ENCODE measurements at places on chromosomes 12 and 14. TPM values are rescaled to one million over a fixed set of nuclear protein-coding genes. Genes with fewer than 3 reads are reported as not detected.

KRT86 gene
- total RNA-seq = not detected

GRCh38 chr12:62290846-62291245 is 30.6 kb downstream of the USP15 start:
- no peak for DNase-seq

DNA sequence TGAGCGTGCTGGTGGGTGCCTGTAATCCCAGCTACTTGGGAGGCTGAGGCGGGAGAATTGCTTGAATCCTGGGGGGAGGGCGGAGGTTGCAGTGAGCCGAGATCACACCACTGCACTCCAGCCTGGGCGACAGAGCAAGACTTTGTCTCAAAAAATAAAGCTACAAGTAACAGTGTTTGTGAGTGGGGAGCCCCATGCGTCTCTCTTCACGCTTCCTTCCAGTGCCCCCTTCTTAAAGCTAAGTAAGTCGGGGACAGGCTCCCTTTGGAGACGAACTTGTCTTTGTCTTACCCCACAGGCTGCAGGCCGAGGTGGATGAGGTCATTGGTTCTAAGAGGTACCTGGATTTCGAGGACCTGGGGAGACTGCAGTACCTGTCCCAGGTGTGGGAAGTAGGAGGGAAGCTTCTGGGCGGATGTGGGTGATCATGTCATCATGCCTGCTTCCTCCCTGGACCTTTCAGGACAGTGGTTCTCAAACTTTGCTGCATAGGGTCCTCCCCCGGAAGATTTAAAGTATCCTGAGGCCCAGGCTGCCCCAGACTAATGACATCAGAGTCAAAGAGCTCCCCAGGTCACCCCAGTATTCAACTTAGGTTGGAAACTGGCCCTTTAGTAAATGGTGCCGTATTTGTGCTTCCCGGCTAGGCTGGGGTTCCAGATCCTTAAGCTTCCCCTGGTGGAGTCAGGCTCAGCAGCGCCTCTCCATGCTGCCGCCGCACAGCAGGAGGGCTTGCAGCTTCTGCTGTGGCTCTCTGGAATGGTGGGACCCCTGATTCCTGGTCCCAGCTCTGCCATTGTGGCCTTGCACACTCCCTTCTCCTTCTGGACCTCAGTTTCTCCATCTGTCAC is 37.1 kb downstream of the CYP46A1 start:
- DNase-seq = no peak

DNA sequence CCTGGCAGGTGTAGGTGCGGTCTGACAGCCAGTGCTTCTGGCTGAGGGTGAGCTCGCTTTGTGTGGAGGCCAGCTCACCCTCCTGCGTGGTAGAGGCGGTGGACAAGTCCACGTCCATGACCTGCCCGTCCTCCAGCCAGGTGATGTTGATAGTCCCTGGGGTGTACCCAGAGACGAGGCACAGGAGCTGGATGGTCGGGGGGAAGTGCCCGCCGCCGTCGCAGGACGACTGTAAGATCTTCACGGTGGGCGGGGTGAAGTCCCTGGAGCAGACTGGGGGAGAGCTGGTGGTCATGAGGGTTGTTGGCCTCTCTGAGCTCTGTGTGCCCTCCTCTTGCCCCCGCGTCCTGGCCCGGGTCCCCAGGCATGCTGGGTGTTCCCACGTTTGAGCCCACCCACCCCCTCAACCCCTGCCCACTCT is 74.6 kb downstream of the TMEM121 start:
- DNase-seq = no peak

GRCh38 chr14:60349663-60350365 is 100.8 kb downstream of the PPM1A start:
- peak; percentile 61 for DNase-seq

DNA sequence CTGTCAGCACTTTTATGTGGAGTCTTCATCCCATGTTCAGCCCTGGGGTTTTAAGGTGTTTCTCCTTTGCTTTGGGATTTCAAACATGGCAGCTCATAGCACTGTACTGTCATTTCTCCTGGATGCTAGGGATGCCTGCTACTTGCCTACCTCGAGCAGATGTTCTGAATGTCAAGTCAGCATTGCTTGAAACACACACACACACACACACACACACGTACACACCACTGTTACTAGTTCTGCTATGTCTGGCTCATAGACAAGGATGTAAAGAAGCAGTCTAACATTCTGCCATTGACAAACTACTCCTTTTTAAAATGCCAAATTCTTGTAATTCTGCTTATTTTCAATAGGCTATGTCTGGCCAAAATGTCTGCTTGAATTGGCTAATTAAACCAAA is 72.7 kb downstream of the SAMD4A start:
- no peak for DNase-seq

VDR gene
- total RNA-seq = 1.4 TPM

DNA sequence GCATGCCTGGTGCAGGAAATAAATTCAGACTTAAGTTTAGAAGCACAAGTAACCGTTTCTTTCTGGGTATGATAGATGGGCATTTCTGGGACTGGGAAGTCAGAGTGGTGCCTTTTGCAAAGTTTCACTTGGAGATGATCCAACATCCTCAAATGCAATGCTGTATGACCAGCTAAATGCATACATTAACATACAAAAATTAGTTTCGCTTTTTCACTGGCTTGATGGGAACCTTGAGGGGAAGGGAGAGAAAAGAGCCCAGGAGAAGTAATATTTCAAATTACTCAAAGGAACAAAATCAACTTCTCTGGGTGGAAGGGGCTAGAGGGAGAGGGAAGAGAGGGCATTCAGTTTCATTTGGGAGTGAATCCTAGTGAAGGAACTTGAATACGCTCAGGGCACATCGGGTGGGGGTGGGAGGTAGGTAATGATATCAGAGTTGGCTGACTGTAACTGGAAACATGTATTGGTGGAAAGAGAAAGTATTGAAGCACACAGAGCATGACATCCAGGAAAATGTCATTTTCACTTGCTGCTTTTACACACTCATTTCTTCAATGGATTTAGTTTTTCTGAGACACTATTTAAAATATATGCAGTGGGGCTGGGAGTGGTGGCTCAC is 175.5 kb downstream of the PTPRO start:
- DNase-seq = no peak

KRT77 gene
- not detected for total RNA-seq

DNA sequence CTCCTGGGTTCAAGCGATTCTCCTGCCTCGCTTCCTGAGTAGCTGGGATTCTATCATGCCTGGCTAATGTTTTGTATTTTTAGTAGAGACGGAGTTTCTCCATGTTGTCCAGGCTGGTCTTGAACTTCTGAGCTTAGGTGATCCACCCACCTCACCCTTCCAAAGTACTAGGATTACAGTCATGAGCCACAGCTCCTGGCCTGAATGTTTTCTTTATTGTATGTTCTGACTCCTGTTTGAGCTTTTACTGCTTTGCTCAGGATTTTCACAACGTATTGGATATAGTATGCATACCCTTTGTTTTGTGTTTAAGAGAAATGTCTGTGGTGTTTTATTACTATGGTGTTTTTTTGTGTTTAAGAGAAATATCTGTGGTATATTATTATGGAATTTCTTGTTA is 37.2 kb downstream of the ATF7IP start:
- DNase-seq = no peak

DNA sequence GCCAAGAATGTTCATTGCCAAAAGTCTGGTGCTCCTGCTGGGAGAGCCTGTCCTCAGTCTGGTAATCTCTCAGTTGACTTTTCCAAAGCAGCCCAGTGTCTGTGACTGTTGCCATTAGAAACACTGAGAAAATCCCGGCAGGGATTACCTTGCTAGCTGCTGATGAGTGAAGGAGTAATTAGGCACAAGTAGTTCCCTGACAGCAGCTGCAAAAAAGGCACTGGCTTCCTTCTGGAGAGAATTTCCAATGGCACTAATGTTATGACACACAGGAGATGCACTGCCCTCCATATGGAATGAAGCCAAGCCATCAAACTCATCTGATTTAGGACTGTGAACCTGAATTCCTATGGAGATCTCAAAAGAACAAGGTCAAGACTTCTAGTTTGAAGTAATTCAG is 1321.2 kb upstream of the SEL1L start:
- DNase-seq = no peak

DNA sequence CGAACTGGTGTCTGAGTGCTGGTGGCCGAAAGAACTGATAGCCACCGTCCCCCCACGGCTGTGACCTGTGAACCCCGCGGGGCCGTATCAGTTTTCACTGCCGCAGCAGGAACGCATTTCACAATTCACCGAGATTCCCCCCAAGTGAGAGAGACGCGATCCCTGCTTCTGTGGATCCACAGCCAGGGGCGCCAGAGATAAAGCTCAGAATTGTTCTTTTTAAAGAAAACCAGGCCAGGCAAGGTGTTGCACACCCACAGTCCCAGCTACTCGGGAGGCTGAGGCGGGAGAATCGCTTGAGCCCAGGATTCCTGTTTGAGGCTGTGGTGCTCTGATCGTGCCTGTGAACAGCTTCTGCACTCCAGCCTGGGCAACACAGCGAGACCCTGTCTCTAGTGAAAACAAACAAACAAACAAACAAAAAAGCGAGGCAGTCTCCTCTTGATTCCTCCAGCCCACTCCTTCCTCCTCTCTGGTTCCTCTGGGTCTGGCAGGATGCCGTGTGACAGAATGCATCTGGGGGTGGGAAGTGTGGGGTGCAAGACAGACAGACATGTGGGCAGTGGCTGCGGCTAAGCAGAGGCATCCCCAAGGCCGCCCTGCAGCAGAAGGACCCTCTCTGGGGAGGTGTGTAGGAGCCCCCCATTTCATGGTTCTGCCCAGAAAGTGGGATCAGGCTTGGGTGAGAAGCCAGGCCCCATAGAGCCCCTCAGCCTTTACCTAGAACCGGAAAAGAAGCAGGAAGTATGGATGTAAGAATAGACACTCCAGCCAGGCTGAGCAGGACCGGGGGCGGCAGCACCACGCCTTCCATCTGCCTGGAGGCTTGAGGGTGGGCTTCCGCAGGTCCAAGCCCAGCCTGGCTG is 39.2 kb upstream of the PPP1R13B start:
- no peak for DNase-seq

DNA sequence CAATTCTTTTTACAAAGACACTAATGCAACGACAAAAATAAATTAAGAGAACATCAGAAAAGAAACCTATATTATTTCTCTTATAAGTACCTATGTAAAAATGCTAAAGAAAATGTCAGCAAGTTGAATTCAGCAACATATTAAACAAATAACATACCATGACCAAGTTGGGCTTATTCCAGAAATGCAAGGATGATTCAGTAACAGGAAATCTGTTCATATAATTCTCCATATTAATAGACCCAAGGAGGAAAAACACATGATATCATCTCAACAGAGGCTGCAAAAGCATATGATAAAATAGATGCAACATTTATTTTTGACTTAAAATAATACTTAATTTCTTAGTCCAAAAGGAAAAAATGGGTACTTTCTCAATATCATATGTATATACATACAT is 25.1 kb upstream of the GPHB5 start:
- no peak for DNase-seq

DNA sequence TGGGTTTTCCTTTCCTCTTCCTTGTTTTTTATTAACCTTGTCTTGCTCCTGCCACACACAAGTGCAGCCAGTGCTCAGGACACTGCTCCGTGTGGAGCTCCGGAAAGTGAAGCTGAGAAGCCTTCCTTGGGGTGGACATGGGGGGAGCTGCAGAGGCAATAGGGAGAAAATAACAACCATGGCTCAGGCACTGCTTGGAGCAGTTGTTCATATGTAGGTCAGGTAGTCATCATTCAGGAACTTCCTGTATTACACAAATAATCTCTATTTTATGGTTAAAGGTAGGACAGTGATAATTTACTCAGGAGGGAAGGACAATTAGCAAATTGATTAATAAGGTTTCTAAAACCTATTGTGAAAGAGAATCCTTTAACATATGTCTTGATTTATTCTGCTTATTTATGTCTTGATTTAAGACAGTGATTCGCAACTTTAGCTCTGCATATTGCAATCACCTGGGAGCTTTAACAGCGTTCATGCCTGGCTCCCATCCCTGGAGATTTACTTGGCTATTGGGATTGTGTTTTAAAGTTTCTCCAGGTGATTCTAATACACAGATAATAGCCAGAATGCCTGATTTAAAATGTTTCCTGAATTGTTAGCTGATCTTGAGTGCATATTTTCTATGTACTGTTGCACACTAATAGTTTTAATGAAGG is 92.1 kb downstream of the ETV6 start:
- no peak for DNase-seq

YY1 gene
- total RNA-seq = 56.5 TPM

DNA sequence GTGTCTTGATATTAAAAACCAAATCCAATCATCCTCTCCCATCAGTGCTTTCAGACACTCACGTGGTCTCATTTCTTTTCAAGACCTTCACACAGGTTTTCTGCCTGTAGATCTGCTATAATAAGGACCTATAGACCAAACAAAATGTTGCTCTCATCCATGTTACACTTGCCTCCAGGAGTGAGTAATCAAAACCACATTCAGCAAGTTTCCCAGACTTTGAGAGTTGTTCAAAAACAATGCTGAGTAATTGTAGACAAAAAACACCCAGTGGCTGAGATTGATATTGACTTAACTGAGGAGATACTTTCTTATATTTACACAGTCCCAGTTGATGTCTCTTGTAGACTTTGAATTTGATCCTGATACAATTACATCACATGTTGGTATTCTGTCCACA is 383.1 kb downstream of the TMEM132D start:
- DNase-seq = no peak

ARHGEF40 gene
- total RNA-seq = 16.0 TPM

- DNase-seq = peak; percentile 91
Measured at GRCh38 chr14:49992901-49993339, 100.0 kb downstream of the ARF6 start.

DNA sequence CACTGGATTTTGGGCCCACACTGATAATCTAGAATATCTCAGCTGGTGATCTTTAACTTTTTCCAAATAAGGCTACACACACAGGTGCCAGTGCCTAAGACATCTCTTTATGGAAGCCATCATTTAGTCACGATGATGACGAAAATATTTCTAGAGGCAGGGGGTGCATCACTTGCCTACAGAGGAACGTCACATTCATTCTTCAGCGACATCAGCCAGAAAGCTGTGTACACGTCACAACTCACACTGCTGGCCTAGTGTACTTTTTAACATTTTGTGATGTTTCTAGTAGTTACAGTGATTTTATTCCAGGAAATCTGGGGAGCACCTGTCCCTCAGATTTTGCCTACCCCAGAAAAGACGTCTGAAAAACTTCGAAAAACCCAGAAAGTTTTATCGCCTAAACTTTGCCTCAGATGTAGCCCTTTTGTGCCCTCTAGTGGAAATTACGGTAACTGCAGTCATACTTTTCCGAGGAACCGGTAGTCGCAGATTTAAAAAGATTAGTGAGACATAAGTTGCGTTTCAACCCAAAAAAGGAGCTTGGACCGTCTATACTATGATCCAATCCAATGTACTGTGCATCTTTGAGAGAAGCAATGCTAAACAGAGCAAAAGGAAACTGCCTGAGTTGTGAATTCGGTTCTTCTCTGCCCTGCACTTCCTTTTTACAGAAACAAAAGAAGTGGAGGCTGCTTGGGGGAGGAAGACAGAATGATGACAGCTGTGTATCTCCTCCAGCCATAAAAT is 64.3 kb upstream of the STON2 start:
- DNase-seq = peak; percentile 78

GRCh38 chr14:103372552-103373304 is 12.5 kb upstream of the MARK3 start:
- peak; percentile 51 for DNase-seq

DNA sequence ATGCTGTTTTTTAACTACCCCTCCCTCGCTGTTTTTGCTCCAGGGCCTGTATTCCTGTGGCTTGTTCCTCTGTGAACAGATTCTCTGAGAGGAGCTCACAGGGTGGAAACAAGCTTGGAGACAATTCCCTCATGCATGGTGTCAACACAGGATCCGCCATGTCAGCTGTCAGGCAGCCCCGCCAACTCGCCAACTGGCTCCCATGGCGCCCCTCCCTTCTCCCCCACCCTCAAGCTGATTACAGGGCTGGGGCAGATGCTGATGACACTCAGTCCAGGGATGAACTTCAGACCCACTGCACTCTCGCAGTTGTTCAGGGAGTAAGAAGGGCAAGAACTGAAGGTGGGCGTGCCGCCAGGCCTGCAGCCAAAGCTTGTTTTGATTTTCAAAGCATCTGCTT is 229.9 kb downstream of the NTF3 start:
- DNase-seq = no peak

NGB gene
- total RNA-seq = not detected
